ENCODE measurements at places on chromosomes 5 and 9.

- DNase-seq = no peak
Observed at GRCh38 chr9:120713257-120714087, 798 bp downstream of the MEGF9 start.

DNA sequence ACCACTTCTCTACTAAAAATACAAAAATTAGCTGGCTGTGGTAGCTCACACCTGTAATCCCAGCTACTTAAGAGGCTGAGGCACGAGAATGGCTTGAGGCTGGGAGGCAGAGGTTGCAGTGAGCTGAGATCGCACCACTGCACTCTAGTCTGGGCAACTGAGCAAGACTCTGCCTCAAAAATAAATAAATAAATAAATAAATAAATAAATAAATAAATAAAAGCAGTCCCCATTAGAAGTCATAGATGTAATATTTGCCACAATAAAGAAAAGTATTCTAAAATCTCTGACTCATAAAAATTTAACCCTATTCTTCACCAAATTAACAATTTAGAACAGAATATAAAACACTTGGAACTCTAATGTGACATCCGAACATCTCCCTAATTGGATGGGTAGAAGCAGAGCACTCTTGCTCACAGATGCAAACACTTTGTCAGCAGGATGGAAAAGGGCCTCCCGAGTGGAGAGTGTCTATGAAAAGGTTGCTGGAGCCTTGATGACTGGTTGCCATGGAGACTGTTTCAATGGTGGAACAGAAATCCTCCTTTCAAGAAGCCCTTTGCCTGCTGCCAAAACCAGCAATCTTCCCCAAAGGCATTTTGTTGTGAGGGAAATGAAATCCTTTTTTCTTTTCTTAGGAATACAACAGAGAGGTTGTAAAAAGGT lies 38.9 kb upstream of the TRAF1 start:
- no peak for DNase-seq

GRCh38 chr5:89878140-89879132 lies 531.1 kb downstream of the CETN3 start:
- no peak for DNase-seq

GRCh38 chr5:61827445-61827975 lies 478.5 kb upstream of the KIF2A start:
- DNase-seq = no peak

- DNase-seq = no peak
Observed at GRCh38 chr5:52906343-52906742, 82.8 kb upstream of the ITGA2 start.
